ENCODE measurements at places on chromosomes 12 and 14.

DNA sequence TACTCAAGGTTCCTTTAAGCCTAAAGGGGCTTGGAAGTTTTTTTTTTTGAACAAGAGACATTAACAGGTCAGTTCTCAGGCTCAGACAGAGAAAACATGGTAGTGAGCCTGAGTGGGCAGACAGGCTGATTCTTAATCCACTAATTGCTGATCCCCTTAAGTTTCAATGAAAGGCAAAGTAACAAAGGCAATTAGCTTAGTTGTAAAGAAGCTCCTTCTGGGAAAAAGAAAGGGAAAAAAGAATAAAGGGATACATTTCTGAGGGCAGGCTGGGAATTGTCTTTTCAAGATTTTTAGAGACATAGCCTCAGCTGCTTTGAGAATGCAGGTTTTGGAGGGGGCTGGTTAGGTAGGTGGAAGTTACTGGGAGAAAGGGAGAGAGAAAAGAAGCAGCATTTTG is 133.8 kb downstream of the CFAP54 start:
- no peak for DNase-seq

- no peak for DNase-seq
Observed at GRCh38 chr12:64299628-64300027, 77.5 kb upstream of the KICS2 start.

DNA sequence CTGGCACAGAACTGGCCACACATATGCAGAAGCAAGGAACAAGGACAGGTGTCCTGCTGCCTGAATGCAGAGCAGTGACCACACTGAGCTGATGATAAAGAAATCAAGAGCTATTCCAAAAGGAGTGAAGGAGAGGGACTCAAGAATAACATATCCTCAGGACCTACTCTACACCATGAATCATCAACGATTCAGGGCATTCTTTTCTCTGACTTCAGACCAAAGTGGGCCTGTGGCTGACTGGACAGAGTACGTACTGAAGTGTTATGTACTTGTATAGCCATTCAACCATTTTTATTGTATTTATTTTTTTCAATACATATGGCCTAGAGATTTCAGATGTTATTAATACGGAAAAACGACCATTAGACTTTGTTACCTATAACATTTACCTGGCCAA is 177.5 kb upstream of the TMTC1 start:
- no peak for DNase-seq

- no peak for DNase-seq
Observed at GRCh38 chr12:101459642-101460346, 15.3 kb upstream of the SPIC start.

Data from pancreas (tissue), 10 donors.